ENCODE measurements at places on chromosomes 5 and 9.
A peak's percentile ranks its signal among the peaks of the same experiment; 100 is the strongest.

DNA sequence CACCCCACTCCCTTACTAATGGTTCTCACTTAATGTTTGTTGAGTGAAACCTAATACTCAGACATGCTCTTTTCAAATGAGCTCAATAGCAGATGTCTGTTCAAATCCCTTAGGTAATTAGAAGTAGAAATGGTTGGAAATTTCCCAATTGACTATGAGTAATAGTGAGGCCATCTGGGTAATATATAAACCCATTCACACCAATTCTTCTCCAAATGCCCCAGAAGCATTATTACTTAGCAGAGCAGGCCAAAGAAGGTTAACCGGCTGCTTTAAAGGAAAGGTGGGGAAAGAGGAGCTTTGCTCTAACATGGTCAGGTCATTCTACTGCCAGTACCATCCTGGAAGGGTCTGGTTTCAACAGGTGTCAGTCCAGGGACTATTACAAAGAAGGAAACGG is 119.5 kb upstream of the MTAP start:
- DNase-seq = no peak

GRCh38 chr5:74640954-74641734 is 616 bp upstream of the ENC1 start:
- peak; percentile 92 for DNase-seq

DNA sequence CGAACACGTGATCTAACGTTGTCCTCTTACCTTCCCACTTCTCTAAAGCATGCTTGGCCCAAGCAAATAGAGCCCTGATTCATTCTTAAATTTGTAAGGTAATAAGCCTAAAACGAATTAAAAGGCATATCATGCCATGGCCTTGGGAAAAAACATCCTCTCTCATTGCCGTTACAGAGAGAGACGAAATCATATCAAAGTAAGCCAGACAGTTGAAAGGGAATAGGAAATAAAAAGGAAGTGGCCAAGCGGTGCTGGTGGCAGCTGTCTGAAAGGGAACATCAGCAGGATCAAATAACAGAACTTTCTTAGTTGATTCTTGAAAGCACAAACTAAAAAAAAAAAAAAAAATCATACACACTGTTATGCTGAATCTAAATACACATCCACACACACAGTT is 49.1 kb upstream of the CDH6 start:
- DNase-seq = no peak

DNA sequence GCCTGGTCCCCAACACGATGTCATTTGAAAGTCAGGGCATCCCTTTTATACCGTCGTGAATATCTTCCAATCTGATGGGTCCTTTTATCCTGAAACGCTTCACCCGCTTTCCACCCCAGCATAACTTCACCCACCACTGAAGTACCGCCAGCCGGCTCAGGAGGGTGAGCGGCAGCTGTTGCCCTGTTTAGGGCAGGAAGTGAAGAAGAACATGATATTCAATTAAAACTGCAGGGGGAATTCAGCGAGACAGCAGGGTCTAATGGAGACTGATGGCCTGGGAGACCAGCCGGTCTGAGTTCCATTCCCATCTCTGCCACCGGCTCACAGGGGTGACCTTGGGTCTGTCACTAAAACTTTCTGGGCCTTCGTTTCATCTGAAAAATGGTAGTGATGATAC is 68.2 kb upstream of the EGFLAM start:
- DNase-seq = no peak

All from mucosa of gallbladder (tissue), 1 donor.